ENCODE measurements at places on chromosomes 13 and 19.

GRCh38 chr19:39052243-39052746, 19.9 kb upstream of the FBXO27 start:
- DNase-seq = no peak

- no peak for DNase-seq
Observed at GRCh38 chr19:50878851-50879250, 5.6 kb downstream of the KLK2 start.

DNA sequence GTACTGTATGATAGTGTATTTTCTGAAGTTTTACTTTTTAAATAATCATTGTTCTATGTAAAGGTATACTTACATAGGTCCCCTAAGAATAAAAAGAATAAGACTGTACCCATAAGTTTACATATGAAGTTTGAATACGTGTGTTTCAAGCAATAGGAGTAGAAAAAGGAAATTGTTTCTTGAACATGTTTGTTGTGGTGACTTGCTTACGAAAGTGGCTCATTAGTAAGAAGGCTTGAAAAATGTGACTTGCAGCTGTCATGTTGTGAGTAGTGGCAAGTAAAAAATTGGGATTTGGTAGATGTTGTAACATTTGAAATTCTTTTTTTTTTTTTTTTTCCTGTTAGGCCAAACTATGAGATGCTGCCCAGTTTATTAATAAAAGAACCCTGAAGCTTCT, 203.3 kb downstream of the LMO7 start:
- no peak for DNase-seq

DNA sequence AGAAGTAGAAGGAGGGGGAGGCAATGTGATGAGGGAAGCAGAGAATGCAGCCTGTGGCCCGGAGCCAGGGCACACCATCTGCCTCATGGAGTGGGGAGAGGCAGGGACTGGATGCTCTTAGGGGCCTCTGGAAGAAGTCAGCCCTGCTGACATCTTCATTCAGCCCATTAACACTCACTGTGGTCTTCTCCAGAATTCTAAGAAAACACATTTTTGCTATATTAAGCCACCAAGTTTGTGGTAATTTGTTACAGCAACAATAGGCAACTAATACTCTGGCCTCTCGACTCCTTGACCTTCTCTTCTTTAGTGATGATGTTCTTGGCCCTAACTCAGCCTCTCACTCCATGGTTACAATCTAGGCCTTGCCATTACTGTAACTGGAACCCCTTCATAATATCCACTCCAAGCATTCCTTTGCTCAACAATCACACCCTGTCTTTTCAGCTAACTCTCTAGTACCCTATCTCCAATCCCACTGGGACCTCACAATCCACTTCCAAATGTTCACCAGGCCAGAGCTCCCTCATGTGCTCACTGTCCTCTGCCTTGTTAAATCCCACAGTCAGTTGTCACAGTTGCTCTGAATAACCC, 98.5 kb downstream of the MIPEP start:
- DNase-seq = no peak

DNA sequence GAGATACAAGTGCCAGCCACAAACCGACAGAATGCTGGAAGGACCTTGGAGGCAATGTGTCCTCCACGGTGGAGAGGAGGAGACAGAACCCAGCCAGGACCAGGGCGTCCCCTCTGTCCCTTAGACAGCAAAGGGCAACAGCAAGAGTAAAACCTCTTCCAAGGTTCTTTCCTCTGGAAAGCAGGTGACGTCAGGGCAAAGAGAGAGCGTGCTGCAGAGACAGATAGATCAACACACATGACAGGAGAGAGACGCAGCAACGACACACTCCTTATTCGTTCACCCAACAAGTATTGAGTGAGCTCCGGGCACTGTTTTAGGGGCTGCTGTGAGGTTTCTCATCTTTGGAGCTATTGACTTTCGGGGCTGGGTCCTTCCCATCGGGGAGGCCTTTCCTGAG, 1.3 kb upstream of the GALP start:
- no peak for DNase-seq

- no peak for DNase-seq
Observed at GRCh38 chr13:25879466-25879865, 172.3 kb downstream of the SHISA2 start.

DNA sequence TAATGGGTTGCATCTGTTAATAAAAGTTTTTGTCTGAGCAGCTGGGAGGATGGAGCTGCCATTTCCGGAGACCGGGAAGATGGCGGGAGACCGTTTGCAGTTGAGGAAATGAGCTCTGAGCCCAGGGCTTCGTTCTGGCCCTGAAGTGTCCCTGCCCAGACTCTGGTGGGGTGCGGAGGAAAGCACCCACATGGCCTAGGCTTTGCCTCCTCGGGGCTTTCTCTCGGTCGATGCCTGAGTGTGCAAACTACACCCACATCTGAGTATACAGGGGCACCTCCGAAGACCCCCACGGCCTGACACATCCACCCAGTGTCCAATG, 15.6 kb upstream of the NANOS3 start:
- no peak for DNase-seq

DNA sequence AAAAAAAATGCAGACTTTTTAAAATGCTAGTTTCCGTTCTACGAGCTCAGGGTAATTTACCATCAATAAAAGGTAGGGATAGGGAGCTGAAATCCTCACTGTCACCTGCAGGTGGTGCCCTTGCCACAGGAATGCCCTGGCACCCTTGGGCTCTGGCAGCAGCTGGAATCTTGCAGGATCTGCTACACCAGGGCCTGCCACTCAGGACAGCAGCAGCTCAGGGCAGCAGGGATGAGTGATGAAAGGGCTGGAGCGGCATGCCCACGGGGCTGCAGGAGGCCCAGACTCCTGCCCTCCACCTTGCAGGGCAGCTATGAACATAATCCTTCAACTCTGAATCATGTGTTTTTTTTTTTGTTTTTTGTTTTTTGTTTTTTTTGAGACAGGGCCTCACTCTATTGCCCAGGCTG, 54.0 kb downstream of the GNG7 start:
- DNase-seq = peak; percentile 55

DNA sequence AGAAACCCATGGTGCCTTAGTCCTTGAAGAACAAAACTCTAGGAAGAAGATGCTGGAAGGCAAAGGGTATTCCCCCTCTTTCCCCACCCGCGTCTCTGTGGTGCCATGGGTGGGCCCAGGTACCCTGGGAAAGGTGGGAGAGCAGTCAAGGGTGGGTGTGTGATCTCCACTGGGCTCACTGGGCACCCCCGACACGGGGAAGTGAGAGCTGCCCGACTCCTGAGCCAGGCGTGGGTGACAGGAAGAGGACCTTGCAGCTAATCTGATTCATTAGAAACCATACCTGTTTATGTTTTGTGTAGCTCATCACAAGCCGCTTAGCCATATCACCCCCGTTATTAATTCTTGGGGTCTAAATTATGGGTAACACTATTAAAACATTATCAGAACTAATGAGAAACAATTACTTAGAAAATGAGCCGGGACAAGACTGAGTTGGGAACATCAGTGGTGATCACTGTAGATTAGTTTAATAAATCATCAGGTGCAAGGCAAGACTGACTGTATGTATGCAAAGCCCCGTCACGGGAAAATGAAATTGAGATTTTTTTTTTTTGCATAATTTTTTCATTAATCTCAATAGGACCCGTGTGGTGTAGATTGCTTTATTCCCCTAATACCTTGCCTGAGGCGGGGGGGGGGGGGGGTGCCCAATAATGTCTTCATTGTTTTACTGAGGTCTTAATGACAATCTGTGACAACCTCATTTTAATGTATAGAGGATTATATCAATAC, 77.3 kb downstream of the ZIC5 start:
- DNase-seq = no peak

DNA sequence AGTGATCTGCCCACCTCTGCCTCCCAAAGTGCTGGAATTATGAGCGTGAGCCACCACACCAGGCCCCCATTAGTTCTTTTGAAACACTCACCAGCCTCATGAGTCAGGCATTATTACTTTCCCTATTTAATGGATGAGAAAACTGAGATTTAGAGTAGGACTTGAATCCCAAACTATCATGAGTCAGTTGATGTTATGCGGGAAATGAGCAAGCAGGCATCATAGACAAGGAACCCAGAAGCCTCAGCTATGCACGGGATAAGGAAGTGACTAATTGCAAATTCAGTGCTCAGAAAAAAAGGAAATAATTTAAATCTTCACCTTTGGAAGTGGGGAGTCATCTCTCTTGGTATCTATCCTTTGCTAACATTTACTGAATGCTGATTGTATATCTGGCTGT, 217.5 kb downstream of the ABCC4 start:
- no peak for DNase-seq

- no peak for DNase-seq
Observed at GRCh38 chr13:79935121-79935520, 405.8 kb downstream of the SPRY2 start.

GRCh38 chr19:3818466-3818865, 32.3 kb upstream of the MATK start:
- DNase-seq = no peak

GRCh38 chr19:1295169-1296012, 9.7 kb downstream of the EFNA2 start:
- DNase-seq = no peak

DNA sequence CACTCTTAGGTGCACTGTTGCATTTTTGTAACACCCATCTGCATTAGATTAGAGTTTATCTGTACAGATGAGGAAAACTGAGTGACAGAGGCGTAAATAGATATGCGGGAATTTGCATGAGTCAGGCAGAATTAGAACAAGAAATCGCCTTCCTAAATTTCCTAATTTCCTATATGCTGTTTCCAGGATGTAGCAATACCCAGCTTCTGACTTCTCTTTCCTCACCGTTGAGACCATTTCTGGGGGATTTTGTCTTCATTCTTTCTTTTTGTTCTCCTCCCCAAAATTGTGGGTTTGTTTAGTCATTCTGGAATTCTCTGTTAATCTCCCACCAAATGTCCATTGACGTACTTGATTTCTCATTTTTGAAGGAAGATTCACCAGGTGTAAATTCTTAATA, 10.6 kb upstream of the ZNF792 start:
- no peak for DNase-seq

- DNase-seq = no peak
Observed at GRCh38 chr19:40663695-40664692, 26.5 kb downstream of the NUMBL start.

GRCh38 chr19:50196322-50196932, 7.0 kb upstream of the MYH14 start:
- no peak for DNase-seq

DNA sequence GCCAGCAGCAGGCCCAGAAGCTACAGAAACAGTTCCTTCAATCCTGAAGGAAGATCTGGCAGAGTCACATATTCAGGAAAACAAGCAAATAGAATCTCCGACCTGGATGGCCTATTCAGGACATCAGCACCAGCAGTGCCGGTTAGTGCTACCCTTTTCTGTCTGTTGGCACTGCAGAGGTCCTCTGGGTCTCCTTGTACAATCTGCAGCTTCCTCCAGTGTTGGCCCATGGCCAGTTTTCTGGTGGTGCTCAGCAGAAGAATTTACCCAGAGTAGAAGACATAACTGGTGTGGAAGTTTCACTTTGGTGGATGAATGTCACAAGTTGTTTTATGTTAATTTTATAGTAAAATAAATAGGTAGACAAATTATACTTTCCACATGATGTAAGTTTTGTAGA, 498.1 kb downstream of the COG6 start:
- DNase-seq = no peak

GRCh38 chr19:19475015-19475765, 40.2 kb downstream of the TSSK6 start:
- no peak for DNase-seq

DNA sequence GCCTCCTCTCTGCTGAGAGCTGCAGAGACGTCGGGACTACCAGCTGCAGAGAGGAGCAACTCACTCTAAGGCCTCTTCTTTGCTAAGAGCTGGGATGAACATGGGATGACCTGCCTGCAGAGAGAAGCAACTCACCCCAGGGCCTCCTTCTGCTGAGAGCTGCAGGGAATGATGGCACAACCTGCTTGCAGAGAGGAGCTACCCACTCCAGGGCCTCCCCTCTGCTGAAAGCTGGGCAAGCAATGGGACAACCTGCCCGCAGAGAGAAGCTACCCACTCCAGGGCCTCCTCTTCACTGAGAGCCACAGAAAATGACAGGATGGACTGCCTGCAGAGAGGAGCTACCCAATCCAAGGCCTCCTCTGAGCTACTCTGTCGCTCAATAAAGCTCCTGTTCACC, 6.9 kb upstream of the MLLT1 start:
- no peak for DNase-seq

GRCh38 chr13:98447881-98448641, 128.8 kb downstream of the STK24 start:
- no peak for DNase-seq

GRCh38 chr13:98474761-98475160, 102.1 kb downstream of the STK24 start:
- no peak for DNase-seq

DNA sequence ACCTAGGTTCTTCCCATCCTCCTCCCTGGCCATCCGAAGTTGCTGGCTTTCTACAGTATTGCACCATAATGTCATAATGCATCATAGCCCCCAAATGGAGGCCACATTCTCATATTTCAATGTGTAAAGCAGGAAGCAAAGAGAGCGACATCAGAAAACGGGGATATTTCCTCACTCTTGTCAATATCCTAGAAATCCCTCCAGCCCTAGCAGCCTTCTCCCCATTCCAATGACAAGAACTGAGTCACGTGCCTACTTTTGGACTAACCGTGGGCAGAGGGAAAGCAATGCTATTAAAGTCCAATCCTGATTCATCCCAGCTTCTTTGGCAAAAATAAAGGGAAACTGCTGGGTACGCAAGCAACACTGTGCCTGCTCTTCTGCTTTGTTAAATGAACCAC, 4.3 kb upstream of the RAP2A start:
- DNase-seq = no peak

DNA sequence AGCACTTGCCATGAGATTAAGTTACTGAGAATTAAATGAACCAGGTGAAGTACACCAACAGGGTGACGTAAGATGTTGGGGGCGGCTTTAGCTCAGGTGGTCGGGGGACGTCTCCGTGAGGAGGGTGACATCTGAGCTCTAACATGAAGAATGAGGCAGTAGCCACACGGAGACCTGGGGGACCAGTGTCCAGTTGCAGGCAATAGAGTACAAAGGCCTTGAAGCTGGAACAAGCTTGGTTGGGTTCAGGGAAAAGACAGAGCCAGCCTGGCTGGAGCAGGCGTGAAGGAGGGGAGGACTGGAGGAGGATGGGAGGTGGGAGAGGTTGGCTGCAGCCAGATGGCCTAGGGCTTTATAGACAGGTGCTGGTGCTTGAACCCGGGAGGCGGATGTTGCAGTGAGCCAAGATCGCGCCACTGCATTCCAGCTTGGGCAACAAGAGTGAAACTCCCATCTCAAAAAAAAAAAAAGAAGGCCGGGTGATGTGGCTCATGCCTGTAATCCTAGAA, 1.6 kb downstream of the SPINT2 start:
- no peak for DNase-seq

GRCh38 chr19:17997969-17998826, 9.8 kb upstream of the ARRDC2 start:
- DNase-seq = no peak

GRCh38 chr19:43464134-43464775, 1.2 kb downstream of the LYPD3 start:
- no peak for DNase-seq

- DNase-seq = no peak
Observed at GRCh38 chr19:4579389-4579788, 19.9 kb upstream of the SEMA6B start.

GRCh38 chr13:28128926-28129325, 9.4 kb upstream of the PAN3 start:
- no peak for DNase-seq

GRCh38 chr19:51535535-51535934, 4.1 kb upstream of the SIGLEC6 start:
- DNase-seq = no peak

GRCh38 chr13:97752961-97753668, 200.4 kb upstream of the IPO5 start:
- no peak for DNase-seq

GRCh38 chr13:102648046-102648445, 46.8 kb downstream of the METTL21C start:
- no peak for DNase-seq
